NCI-H2081 treated with DMSO at 0.1 percent for 48 hours (cell line): ENCODE measurements at places on chromosomes 5 and 9.

DNA sequence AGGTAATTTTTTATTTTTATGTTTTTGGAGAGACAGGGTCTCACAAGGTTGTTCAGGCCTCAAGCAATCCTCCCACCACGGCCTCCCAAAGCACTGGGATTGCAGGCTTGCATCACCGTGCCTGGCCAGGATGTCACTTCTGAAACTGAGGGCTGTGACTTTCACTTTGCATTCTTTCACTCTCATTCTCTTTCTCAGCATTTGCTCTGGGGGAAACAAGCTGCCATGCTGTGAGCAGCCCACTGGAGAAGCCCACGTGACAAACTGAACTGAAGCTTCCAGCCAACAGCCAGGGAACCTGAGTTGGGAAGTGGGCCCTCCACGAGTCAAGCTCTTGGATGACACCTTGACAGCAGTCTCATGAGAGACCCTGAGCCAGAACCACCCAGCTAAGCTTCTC lies 109.4 kb downstream of the C5orf15 start:
- DNase-seq = no peak

DNA sequence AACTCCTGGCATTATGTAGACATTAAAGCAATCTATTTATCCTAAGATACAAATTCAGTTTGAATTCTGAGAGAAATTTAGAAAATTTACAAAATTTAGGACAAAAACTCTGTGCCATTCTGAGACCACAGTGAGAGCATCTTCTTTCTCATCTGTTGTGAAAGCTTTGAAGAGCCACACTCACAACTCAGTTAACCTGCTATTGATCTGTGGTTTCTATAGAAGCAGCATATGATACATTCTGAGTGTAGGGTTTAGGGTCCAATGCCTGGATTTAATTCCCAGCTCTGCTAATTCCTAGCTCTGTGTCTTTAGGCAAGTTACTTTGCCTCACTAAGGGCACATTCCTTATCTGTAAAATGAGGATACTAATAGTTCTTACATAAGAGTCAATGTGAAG lies 21.6 kb downstream of the CAST start:
- no peak for DNase-seq

DNA sequence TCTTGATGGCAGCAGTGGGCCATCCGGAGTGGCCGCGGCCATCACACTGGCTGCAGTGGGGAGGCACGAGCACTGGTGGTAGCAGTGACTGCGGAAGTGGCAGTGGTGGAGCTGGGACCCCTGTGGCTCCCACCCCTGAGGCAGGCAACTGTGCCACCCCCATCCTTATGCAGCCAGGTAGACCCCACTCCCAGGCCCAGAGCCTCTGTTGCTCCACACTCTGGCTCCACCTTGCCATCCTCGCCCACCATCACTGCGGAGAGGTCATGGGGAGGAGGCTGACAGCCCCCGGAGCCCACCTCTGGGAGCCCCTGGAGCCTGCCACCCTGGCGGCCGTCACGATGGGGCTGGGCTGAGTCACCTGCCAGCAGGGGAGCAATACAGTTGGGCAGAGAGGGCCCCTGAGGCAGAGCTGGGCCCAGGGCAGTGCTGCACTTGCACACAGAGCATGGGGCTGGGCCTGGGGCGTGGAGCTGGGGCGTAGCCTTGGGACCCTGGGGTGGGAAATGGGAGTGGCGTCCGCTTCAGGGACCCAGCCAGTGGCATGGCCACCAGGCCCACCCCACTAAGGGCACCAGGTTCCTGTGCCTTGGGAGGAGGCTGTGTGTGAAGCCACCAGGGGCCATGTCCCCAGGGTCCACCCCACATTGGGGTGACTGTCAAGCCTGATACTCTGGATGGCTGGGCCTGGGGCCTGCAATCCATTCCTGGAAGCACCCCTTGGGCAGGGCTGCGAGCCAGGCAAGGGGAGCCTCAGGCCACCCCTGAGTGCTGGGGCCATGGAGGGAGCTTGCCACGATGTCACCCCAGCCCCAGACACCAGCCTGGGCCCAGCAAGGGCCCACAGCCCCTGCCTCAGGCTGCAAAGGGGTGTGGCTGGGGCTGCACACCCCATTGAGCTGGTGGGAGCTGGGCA lies 7.7 kb downstream of the AMBP start:
- no peak for DNase-seq

- peak; percentile 68 for DNase-seq
Observed at GRCh38 chr5:31232273-31232888, 38.9 kb downstream of the CDH6 start.

DNA sequence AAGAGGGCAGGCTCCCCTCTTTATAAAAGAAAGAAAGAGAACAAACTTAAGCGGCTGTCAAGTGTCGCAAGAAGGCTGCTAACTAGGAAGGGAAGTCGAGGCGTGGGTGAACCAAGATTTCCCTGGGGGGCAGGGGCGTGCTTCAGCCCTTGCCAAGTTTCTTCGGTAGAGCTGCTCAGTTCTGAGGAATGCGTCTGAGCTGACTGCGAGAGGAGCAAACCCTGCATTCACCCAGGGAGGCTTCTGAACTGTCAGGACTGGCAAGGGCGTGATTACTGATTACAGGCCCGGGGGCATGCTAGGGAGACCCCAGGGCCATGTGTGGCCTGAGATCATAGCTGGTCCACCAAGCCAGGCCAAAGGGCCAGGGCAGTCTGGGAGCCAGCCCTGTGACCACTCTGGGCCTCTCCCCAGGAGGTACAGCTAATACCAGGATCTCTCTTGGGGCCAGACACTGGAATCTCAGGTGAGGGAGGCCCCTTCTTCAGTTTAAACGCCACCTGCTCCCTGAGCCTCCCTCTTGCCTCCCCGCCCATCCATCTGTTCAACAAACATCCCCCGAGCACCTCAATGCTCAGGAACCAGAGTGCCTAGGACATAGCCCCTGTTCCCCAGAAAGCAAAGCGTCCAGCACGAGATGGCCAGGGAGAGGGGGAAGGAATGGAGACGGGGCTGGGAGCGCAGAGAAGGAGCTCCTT lies 30.9 kb downstream of the SARDH start:
- no peak for DNase-seq

DNA sequence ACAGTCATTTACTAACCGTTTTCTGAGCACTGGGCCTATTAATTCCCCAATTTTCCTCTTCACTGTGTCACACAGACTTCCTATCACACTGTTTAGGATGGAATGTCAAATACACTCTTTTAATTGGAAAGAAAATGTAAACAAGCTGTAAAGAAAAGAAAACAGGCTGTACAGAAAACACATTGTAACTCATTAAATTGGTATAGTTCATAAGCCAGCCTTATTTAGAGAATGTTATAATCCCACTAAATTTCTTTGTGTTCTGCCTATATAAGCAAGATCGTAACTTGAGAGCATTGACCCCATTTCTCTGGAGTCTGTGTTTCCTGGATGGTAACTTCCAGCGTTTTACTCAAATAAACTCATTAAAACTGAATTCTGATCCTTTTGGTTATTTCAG lies 46.5 kb downstream of the TARS1 start:
- no peak for DNase-seq

DNA sequence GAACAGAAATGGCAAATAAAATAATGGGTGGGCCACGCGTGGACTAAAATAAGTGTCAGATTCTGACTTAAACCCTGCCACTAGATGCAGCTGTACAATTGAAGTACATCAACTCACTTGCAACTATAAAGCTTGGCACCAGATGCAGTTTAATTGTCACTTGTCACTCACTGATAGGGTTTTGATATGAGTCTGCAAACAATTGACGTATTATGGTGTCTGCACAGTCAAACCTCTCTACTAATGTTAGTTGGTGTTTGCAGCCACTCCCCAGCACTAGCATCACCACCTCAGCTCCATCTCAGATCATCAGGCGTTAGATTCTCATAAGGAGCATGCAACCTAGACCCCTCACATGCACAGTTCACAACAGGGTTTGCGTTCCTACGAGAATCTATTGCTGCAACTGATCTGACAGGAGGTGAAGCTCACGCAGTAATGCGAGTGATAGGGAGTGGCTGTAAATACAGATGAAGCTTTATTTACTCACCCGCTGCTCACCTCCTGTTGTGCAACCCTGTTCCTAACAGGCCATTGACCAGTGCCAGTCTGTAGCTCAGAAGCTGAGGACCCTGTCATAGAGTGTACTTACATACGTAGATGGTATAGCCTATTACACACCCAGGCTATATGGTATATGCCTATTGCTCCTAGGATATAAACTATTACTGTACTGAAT lies 72.1 kb upstream of the SEMA6A start:
- no peak for DNase-seq

DNA sequence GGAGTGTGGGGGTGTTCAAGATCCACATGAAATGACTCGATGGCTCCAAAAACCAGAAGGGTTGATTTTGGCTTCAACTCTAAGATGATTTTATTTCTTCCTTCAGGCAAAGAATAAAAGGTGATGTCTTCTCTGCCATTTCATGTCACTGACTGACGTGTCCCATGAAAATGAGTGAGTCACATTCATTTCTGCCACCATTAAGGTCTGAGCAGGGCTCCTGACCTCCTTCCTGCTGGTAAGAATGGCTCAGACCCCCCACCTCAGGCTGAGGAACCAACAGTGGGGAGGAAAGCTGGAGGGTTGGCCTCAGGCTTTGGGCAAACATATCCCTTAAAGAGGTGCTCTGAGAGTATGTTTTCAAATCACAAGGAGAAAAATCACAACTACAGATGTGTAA lies 53.9 kb upstream of the ZNF354A start:
- no peak for DNase-seq

GRCh38 chr5:65483546-65484346 lies 2.0 kb upstream of the ADAMTS6 start:
- peak; percentile 3 for DNase-seq

DNA sequence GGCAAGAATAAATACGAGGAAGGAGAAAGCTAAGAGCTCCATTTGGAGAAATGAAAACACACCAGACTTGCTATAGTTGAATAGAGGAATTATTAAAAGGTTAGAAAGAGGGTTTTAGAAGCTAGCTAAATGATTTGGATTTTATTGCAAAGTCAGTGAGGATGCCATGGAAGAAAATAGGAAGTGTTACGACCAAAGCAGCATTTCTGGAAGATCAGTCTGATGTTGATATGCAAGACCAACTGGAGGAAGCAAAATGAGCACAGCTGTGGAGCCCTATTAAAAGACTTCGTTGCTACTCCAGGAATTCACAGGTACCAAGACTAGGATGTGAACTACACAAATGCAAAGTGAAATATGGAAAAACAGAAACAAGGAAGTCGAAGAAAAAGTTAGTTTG lies 2.1 kb downstream of the DHX29 start:
- DNase-seq = no peak

DNA sequence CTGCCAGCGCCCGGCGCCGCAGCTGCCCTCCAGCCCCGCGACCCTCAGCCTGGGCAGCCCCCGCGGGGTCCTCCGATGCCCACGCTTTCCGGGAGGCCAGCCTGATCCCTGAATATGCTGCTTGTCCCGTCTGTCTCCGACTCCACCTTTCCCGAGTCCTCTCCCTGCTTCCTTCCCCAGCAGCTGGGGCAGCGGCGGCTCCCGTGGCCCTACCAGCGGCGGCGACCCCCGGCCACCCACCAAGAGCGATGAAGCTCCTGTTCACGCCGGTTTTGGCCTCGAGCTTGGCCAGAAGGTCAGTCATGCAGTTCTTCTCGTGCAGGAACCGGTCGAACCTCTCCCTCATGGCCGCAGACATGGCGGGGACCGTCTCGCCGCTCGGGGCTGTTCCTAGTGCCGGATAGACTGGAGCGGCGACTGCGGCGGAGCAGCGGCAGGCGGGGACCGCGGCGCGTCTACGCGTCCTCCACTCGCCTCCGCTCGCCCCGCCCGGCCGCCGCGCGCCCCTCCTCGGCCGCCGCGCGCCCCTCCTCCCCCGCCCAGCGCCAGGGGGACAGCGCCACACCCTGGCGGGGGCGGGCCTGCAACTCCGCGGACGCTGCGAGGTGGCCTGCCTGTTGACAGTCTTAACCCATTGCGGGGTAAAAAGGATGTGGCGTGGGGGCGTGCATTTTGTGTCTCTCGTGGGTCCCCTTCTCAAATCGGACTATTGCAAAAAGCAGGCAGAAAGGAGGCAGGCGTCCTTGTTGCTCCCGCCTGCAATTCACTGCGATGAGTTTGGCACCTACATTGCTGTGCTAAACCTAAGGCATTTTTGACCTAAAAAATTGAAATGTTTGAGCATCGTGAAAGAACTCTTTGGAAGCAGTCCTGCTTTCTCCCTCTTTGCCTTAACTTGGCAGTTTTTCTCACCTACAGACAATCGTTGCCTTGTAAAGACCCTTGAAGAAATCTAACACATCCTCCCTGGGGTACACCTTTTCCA lies at the start of gene REEP5:
TSS of gene REEP5 (minus strand) at position 395 of the 985 bp plus-strand sequence. CDS start at position 358, 37 bp downstream.
- DNase-seq = no peak

DNA sequence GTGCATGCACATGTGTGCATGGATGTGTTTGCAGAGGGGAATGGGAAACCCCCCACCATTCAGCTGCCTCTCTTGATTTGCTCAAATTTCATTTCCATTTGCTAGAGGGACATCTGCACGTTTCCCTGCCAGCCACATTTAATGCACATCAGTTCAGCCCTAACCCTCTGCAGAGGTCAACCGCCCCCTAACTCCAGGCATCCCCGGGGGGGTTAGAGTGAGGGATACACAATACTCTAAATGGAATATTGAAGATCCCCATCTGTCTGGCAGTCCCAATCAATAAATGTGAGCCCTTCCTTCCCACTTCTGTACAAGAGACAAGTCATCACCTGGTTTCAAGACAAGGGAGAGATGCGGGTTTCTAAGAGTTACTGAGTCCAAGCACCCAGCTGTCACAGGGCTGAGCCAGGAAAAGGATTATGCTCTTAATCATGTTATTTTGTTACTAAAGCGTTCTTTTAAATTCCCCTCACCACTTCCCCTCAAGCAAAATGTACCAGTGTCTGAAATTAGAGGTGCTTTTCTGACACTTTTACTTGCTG lies 134.1 kb downstream of the SEMA6A start:
- DNase-seq = no peak
